NCI-H774 (cell line): ENCODE measurements at places on chromosomes 3 and 15.

DNA sequence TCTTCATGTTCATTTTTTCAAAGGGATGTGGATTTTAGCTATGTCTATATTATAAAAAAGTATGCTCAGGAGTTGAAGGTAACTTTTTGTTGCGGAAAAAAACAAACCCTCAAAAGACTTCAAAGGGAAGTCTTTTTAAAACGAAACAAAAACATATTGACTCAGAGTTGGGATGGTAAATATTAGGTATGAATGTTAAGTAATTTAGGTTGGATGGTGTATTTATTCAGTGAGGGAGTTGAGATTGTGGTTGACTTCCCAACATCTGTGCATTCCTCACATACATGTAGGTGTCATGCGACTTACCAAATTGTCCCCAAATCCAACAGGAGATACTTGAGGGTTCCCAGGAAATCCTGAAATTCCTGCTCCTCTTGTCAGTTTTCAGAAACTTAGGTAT lies 32.7 kb upstream of the PLSCR5 start:
- DNase-seq, result no peak

- DNase-seq, result no peak
These were observed 211.7 kb downstream of the DTWD1 start for GRCh38 chr15:49832511-49832910.

DNA sequence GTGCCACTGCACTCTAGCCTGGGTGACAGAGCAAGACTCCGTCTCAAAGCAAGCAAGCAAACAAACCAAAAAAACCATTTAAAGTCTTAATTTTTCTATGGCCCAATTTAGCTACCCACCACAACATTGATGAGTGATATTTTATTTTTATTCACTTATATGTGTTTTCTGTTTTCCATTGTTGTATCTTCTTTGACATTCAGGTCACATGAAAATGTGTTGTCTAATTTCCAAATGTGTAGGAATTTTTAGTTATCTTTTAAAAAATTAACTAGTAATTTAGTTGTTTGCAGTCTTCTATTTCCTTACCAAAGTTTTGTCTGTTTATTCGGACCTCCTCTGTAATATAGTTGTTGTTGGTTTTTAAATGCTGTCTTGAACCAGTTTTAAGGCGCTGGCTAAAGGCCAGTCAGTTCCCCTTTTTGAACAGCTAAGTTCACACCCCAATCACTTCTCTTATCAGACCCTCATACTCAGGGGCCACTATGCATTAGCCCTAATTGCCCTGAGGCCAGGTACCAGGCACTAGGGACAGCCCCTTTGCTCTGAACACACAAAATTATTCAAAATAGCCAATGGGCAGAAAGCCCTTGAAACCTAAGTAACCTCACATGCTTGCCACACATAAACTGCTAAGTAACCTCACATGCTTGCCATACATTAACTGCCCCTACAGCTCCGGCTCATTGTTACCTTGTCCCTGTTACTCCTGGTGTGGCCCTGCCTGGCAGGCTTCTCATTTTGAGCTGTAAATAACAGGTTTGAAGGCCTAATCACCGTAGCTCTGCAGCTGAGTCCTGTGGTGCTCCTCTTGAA lies 4.3 kb upstream of the CCR4 start:
- DNase-seq, result no peak

DNA sequence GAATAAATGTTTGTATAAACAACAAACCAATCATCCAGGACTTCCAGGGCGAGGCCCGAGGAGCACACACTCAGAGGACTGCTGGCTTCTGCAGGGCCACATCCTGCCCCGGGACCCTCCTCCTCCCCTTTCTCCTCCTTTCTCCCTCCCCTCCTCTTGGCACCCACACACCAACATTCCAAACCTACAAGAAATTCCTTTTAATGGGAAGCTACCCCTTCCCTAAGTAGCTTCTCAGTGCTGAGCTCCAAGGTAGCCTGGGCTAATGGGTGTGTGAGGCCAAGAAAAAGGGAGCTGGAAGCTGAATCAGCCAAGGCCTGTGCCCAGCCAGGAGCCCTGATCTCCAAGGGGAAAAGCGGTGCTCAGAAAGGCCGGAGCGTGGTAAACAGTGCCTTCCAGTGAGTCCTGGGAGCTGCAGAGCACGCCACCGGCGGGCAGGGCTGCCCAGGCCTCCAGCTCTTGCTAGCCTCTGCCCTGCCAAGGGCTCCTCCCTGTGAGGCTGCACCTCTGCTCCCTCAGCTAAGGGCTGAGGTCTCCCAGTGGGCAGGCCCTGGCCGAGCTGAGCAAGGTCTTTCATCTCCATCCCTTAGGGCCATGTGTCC lies 3.9 kb downstream of the ITIH3 start:
- no peak for DNase-seq

DNA sequence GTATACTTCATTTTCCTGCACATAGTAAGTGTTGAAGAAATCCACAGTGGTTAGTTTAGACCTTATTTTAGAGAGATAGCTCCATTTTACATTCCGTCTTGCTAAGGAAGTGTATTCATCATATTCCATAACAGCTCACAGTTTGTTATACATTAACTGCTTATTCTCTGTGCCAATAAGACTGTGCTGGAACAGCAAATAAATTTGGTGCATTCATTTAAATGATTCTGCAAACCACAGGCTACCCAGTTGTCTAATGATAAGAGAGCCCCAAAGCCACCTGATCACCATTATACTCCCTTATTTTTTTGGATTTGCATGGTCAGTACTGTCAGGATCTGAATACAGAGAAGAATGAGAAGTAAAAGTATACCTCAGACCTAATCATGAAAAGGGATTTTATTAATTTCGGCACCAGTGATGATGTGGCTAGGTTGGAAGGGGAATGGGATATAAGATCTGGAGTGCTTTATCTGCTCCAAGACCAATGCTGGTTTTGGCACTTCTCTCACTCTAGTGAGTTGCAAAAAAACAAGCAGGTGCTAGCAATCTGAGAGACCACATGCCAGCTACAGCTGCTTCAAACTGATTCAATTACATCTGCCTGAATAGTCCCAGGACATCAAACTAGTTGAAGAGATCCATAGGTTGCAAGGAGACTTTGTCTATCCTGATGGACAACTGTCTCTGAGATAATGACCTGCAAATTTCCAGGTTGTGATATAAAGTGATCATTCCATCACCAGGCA lies 254.8 kb downstream of the ZBTB20 start:
- peak; percentile 16 for DNase-seq

DNA sequence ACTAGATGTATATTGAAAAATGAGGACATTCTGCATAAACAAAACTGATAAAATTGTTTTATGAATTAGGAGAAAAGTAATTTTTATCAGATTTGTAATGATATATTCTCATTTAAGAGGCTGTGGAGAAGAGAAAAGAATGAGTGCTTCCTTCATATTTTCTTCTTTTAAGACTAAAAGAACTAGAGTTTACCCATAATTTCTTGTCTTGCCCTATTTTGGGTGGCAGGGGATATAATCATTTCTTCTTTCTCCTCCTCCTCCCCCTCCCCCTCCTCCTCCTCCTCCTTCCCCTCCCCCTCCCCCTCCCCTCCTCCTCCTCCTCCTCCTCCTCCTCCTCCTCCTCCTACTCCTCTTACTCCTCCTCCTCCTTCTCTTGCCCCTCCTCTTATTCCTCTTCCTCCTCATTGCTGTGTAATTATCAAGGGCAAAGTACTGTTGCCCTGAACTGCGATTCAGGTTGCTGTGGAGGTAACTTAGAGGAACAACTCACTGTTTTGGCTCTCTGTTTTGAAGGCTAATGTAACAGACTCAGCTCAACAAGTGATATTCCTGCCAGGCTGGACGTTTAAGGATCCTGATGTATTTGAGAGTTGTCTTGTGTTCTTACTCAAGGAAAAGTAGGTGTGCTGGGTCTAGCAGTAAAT lies 555.4 kb downstream of the AGBL1 start:
- no peak for DNase-seq

GRCh38 chr15:76108021-76108723 lies 48.4 kb downstream of the TMEM266 start:
- no peak for DNase-seq

DNA sequence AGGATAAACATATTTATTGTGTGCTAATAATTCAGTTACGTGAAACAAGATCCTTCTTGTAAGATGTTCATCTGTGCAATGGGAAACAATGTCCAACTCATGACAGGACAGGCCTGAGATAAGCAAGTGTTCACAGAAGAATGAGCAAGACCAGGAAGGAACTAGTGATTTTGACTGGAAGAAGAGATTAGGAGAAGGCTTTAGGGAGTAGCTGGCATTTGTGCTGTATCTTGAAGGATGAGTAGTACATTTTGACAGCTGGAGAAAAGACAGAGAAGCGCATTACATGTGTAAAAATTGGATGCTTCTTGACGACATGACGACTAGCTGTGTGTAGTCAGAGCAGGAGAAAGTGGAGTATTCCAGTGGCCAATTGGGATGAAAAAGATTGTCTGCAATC lies 48.4 kb downstream of the GBE1 start:
- DNase-seq, result no peak

DNA sequence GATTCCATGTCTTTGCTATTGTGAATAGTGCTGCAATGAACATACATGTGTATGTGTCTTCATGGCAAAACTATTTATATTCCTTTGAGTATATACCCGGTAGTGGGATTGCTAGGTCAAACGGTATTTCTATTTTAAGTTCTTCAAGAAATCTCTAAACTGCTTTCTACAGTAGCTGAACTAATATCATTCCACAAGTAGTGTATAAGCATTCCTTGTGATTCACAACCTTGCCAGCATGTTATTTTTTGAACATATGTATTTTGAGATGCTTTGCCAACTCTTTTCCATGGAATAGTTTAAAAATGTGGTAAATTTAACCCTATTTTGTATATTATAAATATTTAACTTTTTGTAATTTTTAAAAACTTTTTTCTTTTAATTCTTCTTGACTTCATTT lies 592.7 kb upstream of the NAALADL2 start:
- DNase-seq, result no peak
